ENCODE measurements at places on chromosomes 12 and 14.

- no peak for DNase-seq
These were observed 14.3 kb downstream of the SLC17A8 start for GRCh38 chr12:100371146-100371545.

DNA sequence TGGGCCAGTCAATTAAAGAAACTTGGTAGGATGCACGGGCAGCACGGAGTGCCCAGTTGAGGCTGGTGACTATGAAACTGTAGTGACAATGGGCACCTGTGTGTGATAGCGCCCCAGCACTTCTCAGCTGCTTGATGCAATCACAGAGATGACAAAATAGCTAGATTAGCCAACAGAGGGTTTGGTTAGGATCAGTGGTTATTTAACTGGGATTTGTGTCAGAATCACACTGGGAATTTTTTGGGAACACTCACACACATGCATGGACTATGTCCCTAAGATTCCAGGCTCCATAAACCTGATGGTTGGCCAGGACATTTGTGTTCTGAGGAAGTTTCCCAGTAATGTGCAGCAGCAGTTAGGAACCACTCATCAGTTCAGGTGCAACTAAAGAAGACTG is 51.2 kb upstream of the DAAM1 start:
- no peak for DNase-seq

DNA sequence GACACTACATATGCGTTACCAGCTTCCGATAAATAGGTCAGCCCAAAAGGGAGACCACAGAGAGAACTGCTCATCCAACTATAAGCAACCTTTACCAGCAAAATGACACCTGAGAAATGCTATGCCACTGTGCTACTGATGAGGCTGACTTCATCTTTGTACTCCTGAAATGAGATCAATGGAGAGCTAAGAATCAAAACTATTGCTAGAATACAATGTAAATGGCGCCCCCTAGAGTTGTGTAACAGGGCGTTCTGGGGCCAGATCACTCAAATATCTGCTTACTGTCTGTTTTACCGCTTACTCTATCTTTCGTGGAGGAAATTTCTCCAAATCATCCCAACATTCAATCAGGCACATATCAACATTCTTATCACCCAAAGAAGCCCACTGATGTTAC is 4.6 kb downstream of the ZNF384 start:
- DNase-seq, result no peak

DNA sequence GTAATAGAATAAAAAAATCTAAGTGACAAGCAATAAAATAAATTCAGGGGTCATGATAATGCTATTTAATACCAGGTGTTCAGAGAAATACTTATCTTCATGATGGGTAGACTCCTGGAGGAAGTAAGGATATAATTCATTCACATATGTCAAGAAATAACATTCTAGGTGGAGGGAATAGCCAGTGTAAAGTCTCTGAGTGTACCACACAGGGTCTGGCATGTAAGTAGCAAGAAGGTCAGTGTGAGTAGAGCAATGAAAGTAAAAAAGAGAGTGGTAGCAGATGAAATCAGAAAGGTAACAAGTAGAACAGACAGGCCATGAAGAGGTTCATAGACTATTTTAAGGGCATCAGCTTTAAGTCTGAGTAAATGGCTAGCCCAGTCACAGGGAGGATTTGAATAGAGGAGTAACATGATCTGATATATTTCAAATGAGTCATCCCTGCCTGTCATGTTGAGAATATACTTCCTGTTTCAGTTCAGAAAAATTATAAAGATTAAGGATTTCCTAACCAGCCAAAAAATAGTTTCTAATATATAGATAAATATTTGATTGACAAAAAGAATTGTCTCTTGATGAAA is 519.9 kb downstream of the C12orf50 start:
- no peak for DNase-seq

- no peak for DNase-seq
These were observed 272.0 kb upstream of the SFSWAP start for GRCh38 chr12:131438881-131439280.

DNA sequence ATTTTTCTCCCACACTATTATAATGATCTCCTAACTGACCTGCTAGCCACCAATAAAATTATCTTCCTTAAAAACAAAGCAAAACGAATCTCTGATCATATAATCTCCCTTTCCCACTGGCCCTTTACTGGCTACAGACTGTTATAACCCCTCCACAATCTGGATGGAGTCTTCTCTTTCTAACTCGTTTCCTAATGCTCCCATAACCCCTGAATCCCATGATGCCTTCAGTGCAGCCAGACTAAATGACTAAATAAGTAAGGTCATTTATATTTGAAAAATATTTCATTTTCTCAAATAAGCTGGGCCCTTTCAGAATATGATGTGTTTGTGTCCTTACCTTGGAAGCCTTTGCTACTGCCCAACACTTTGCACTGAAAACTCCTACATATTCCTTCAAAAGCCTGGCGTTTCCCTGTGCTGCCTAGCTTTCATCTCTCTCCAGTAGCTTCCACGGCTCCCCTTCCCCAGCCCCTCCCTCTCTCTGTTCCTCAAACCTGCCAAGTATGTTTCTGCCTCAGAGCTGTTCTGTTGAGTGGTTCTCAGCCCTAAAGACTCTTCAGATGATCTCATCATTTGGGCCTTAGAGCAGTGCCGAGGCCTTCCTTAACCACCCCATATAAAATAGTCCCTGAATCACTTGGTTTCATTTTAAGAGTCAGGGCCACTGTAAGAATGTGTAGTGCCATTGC is 91.7 kb downstream of the MYRFL start:
- no peak for DNase-seq

DNA sequence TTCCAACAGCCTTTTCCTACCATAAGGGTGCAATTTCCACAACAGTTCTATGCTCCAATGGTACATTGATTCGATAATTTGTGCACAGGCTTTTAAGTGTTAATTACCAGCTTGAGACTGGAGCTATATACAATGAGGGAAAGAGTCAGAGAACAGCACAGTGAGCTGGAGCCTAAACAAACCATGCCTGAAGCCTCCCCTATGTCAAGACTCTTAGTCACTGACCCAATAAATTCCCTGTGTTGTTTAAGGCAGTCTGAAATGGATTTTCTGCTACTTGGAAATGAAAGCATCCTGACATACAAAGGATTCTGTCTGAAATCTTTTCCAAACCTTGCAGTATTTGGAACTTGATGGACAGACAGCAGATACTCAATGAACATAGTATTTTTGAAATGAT is 149.0 kb downstream of the EFCAB11 start:
- DNase-seq, result no peak

DNA sequence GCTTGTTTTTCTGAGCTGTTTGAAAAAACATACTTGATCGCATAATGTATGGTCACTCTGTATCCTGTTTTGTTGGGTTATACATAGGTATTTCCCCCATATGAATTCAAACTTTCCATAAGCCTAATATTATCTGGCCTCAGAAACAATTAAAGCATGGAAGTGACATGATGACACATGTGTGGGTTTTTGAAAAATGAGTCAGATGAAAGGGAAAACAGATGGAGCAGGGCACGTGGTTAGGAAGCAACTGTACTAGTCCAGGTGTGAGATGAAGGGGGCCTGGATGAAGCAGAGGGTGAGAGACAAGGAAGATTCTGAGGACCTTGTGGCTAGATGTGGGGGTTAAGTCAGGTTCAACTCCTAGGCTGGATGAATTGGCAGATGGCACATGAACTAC is 92.7 kb upstream of the DNM1L start:
- no peak for DNase-seq

- DNase-seq, result no peak
These were observed 24.1 kb upstream of the UBC start for GRCh38 chr12:124938587-124938986.

DNA sequence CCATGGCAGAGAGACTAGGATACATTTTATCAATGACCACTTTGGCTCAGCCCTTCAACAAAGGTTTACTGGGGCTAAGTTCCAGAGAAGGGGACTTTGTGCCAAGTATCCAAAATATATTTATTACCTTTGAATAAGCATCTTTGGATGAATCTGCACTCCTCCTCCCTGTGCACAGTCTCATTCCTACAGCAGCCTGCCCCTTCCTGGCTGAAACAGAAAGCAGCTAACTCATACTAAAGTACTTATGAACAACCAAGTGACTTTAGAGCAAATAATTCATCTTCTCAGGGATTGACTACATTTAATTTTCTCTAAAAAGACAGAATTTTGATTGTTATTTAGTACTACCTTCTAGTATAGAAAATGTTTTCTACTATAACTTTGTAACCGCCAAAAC is 47.8 kb upstream of the ETV6 start:
- no peak for DNase-seq

- DNase-seq, result no peak
These were observed 10.1 kb upstream of the SAV1 start for GRCh38 chr14:50678163-50678562.

GRCh38 chr12:102883204-102883799 is 33.7 kb downstream of the PAH start:
- DNase-seq, result peak; percentile 35

DNA sequence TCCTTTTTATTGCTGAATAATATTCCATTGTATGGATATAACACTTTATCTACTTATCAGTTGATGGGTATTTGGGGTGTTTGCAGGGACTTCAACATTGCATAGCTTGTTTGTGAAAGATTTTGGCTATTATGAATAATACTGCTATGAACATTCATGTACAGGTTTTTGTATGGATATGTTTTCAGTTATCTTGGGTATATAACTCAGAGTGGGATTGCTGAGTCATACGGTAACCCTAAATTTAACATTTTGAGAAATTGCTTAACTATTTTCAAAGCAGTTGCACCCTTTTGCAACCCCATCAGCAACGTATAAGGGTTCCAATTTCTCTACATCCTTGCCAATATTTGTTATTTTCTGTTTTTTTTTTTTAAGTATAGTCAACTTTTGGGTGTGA is 27.3 kb upstream of the HELB start:
- DNase-seq, result no peak

- no peak for DNase-seq
These were observed 13.9 kb downstream of the MFAP5 start for GRCh38 chr12:8648576-8649205.

GRCh38 chr14:54114941-54115340 is 158.3 kb upstream of the BMP4 start:
- DNase-seq, result no peak

- DNase-seq, result peak; percentile 23
These were observed 15.1 kb upstream of the SLC25A3 start for GRCh38 chr12:98578392-98578791.

DNA sequence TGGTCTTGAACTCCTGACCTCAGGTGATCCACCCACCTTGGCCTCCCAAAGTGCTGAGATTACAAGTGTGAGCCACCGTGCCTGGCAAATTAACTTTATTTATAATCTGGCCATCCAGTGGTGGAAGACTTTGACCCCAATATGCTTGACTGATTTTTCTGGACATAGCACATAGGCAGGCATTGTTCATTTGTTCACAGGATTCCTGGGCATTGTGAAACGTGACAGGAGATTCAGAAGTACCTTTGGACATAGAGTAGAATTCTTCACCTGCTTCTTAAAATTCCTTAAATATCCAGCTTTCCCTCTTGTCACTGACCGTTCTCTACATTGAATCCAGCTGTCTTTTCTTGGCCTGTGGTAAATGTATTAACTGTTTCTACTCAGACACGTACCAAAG is 103.1 kb downstream of the SCN8A start:
- no peak for DNase-seq

DNA sequence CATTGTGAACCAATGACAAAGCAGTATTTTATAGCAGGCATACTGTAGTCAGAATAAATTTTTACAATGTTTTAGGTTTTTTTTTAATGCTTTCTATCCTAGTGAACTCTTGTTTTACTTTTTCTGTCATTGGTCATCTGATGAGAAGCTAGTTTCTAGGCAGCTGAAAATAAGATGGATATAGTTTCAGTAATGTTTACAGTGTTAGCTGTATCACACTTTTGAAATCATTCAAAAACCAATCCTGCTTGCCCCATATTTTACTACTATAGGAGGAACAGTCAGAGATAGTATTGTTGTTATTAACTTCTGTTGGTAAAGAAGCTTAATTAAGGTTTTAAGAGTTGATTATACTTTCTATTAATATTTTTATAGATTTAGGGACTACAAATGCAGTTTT is 24.5 kb downstream of the USP15 start:
- DNase-seq, result no peak

- no peak for DNase-seq
These were observed 293.6 kb downstream of the RMST start for GRCh38 chr12:97756066-97756666.

GRCh38 chr12:113949321-113950305 is 16.5 kb downstream of the RBM19 start:
- no peak for DNase-seq

- DNase-seq, result no peak
These were observed 43.2 kb upstream of the PHC1 start for GRCh38 chr12:8871068-8871467.

DNA sequence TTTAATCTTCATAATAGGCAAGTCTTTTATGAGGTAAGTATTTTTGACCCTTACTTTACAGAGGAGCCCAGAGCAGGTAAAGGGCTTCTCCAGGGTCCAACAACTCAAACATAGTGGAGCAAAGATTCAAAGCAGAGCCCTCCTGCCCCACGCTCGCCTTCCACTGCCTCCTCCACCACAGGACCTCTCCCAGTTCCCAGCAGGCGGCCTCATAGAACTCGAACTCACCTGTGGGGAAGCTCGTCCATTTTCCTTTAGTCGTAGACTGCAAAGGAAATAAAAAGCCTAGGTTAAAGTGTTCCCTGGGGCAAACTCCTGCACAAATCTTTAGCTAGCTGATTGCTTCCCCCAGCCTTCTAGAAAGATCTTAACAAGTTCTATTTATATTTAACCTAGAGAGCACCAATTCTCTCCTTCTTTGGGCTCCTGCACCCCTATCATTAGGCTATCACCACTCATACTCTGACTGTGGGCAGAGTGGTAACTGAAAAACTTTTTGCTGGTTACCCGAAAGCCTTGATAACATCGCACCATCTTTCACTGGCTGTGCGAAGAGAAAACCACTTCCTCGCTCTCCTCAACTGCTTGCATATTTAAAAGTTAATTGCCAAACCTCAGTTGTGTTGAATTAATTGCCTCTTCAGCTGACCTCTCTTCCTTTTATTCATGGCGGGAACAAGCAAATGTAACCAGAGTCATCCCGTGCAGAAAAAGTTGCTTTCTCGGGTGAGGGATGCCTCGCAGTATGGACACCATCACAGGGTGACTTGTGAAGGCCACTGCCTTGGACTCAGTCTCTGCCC is 299.6 kb downstream of the DPF3 start:
- DNase-seq, result no peak

- peak; percentile 71 for DNase-seq
These were observed 33.4 kb upstream of the RNASE3 start for GRCh38 chr14:20857630-20858261.

Measured in transverse colon (tissue), 4 donors.